MM.1S (cell line): ENCODE measurements at places on chromosomes 1 and 21.

GRCh38 chr1:35599411-35599810 is 26.3 kb downstream of the TFAP2E start:
- no peak for DNase-seq
- no peaks in the 10 kb centered on the region for H3K4me1 ChIP-seq

DNA sequence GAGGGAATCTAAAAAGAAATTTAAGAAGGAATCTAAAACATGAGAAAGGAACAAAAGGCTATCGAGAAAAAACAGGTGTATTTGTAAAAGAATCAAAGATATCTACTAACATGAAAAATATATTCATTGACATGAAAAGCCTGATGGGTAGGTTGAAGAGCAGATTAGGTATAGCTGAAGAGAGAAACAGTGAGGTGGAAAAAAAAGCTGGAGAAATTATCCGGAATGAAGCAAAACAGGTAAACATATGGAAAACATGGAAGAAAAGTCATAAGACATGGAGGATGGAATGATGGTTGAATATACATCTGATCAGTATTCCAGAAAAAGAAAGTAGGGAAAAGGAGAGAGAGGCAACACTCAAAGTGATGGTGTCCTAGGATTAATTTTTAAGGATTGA is 9.6 kb downstream of the EVA1C start:
- H3K4me1 ChIP-seq, result no peaks in the 10 kb centered on the region
- H3K27ac ChIP-seq, result no peak overlapping the region
- DNase-seq, result no peak
- no peaks in the 10 kb centered on the region for H3K36me3 ChIP-seq
- H3K27me3 ChIP-seq, result no peaks in the 10 kb centered on the region

DNA sequence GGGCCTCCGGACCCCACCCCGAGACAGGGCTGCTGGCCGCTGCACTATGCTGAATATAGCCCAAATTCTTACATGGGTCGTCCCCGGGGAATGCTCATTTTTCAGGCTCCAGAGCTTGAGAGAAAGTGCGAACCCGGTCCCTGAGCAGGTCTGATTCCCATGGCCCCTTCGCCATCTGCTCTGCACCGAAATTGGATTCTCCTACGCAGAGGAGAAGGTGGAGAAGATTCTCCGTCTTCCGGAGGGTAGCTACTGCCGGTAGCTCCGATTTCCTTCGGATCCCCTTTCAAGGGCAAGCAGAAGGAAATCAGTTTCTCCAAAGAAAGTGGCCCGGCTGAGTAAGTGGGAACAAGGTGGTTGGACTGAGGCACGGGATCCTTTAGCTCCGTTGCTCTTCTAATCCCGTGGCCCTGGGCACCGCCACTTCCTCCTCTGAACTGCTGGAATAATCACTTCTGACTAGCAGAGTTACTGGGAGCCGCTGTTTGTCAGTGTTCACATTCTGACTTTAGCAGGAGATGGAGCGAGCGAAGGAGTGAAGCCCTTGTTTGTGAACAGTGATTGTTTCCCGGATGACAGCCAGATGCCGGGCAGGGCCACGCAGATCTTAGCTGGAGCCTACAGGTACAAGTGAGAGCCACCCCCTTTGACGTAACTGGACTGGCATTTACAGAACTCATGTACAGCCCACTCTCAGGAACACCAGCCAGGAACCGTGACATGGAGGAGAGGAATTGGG is 1.1 kb upstream of the ZNF496 start:
- H3K27ac ChIP-seq, result no peak overlapping the region
- H3K4me3 ChIP-seq, result no peak overlapping the region
- no peaks in the 10 kb centered on the region for H3K36me3 ChIP-seq
- H3K27me3 ChIP-seq, result no peaks in the 10 kb centered on the region
- H3K4me1 ChIP-seq, result 0 out of 2 replicates have a peak, but pooled peaks cover 5% of the 10 kb centered on the region

- peaks cover 9% of the 10 kb centered on the region for H3K4me1 ChIP-seq
- H3K27ac ChIP-seq, result no peak overlapping the region
- no peak for DNase-seq
- H3K27me3 ChIP-seq, result no peaks in the 10 kb centered on the region
- no peaks in the 10 kb centered on the region for H3K36me3 ChIP-seq
Measured at GRCh38 chr1:16249596-16250241, 12.7 kb upstream of the CPLANE2 start.

- no peak for DNase-seq
- no peak overlapping the region for H3K27ac ChIP-seq
- no peaks in the 10 kb centered on the region for H3K27me3 ChIP-seq
- H3K4me1 ChIP-seq, result peaks cover 9% of the 10 kb centered on the region
- no peak overlapping the region for H3K4me3 ChIP-seq
Measured at GRCh38 chr1:241810769-241811405, 37.1 kb upstream of the EXO1 start.

DNA sequence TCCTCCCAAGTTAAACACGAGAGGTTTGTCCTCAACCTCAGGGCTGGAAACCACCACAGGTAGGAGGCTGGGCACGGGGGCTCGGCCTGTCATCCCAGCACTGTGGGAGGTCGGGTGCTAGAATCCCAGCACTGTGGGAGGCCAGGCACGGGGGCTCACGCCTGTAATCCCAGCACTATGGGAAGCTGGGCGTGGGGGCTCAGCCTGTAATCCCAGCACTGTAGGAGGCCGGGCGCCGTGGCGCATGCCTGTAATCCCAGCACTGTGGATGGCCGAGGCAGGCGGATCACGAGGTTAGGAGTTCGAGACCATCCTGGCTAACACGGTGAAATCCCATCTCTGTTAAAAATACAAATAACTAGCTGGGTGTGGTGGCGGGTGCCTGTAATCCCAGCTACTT is 6.7 kb upstream of the CDK11A start:
- no peak overlapping the region for H3K4me3 ChIP-seq
- H3K27ac ChIP-seq, result no peak overlapping the region
- H3K36me3 ChIP-seq, result no peaks in the 10 kb centered on the region
- DNase-seq, result no peak
- no peaks in the 10 kb centered on the region for H3K27me3 ChIP-seq

- H3K36me3 ChIP-seq, result no peaks in the 10 kb centered on the region
- no peaks in the 10 kb centered on the region for H3K4me1 ChIP-seq
- DNase-seq, result no peak
- no peak overlapping the region for H3K4me3 ChIP-seq
Measured at GRCh38 chr1:116019653-116020253, 43.4 kb downstream of the SLC22A15 start.

- no peak overlapping the region for H3K27ac ChIP-seq
- no peak overlapping the region for H3K4me3 ChIP-seq
- no peak for DNase-seq
- H3K4me1 ChIP-seq, result no peaks in the 10 kb centered on the region
Measured at GRCh38 chr21:29155118-29155932, 24.9 kb downstream of the MAP3K7CL start.

- H3K27me3 ChIP-seq, result no peaks in the 10 kb centered on the region
- no peak overlapping the region for H3K27ac ChIP-seq
- no peak for DNase-seq
- H3K36me3 ChIP-seq, result 0 out of 2 replicates have a peak, but pooled peaks cover 2% of the 10 kb centered on the region
- H3K4me1 ChIP-seq, result no peaks in the 10 kb centered on the region
Measured at GRCh38 chr1:77605246-77606026, 77.0 kb downstream of the ZZZ3 start.

DNA sequence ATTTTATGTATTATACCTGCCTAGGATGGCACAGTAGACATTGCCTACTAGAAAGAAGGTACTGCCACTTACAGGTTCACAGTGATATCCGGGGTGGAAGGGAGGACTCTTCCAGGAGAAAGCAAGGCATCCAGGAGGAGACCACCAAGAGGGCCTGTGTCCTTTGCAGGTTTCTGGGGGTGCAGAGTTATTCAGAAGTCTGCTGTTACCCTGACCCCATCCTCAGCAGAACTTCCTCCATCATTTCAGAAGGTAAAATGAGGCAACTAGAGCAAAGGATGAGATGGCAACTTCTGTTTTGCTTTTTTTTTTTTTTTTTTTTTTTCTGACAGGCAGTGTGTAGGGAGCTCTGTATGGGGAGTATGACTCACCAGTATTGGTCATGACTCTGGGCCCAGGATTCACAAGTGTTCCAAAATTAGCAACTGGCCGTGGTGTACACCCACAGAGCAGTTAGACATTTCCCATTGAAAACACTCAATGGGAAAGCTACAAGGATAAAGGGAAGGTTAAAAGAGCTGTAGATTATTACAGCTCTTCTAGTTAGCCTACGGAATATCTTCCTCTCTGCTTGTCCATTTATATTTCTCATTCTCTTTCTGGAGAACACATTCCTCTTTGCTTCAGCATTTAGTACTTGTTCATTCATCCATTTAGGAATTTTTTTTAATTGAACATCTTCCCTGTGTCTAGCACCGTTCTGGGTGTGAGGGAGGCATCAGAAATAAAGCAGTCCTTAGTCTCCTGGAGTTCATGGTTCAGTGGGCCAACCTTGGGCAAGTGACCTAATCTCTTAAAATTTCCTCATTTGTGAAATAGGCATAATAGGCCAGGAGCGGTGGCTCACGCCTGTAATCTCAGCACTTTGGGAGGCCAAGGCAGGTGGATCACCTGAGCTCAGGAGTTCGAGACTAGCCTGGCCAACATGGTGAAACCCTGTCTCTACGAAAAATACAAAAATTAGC is 50.5 kb upstream of the PPP2R5A start:
- no peaks in the 10 kb centered on the region for H3K27me3 ChIP-seq
- no peaks in the 10 kb centered on the region for H3K36me3 ChIP-seq
- H3K4me1 ChIP-seq, result peaks cover 57% of the 10 kb centered on the region

- DNase-seq, result peak; percentile 34
- no peak overlapping the region for H3K4me3 ChIP-seq
- H3K27me3 ChIP-seq, result peaks cover 70% of the 10 kb centered on the region
- H3K27ac ChIP-seq, result no peak overlapping the region
- H3K4me1 ChIP-seq, result peaks cover 4% of the 10 kb centered on the region; the same call in 1 of the 2 replicates
Measured at GRCh38 chr1:1063945-1064831, 9.9 kb downstream of the RNF223 start.

DNA sequence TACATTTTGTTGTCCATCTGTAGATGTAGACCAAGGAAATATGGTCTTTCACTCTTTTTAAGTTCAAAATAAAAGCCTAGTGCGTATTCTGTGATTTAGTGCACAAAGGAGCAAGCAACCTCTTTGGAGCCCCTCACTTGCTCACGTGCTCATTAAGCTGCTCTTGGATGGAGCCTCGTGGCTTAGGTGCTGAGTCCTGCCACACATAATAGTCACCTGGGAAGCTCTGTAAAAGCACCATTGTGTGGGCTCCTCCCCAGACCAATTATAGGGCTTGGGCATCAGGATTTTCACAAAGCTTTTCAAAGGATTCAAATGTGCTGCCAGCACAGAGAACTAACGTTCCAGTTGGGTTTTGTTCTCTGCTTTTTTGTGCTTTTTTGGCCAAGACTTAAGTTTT is 85.0 kb downstream of the PCP4 start:
- no peak overlapping the region for H3K27ac ChIP-seq
- peaks cover 10% of the 10 kb centered on the region for H3K36me3 ChIP-seq
- DNase-seq, result no peak
- H3K4me3 ChIP-seq, result no peak overlapping the region

DNA sequence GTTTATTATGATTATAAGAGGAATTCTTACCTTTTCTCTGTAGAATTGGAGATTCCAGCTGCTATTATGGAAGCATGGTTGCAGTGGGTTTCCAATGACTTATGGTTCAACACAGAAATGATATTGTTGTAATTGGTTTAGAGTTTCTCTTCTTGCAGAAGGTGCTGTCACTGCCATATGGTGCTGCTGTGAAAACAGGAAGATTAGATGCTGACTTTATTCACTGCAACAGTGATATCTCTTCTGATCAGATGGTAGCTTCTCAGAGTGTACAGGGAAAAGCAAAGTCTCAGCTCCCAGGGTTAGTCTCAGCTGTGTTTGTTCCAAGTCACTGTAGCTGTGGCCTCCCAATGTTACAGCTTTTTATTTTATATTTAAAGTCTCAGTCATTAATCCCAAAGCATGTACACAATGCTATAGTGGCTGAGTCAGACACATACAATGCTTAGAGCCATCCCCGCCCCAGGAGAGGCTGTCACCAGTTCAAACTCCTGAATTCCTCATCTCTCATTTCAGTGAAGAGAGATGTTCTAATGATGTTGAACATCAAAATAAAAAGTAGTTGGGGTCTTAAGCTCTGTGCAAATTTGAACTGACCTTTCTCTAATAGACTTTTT is 42.7 kb upstream of the RGS2 start:
- no peak for DNase-seq
- H3K4me3 ChIP-seq, result no peak overlapping the region
- no peak overlapping the region for H3K27ac ChIP-seq
- H3K27me3 ChIP-seq, result no peaks in the 10 kb centered on the region

DNA sequence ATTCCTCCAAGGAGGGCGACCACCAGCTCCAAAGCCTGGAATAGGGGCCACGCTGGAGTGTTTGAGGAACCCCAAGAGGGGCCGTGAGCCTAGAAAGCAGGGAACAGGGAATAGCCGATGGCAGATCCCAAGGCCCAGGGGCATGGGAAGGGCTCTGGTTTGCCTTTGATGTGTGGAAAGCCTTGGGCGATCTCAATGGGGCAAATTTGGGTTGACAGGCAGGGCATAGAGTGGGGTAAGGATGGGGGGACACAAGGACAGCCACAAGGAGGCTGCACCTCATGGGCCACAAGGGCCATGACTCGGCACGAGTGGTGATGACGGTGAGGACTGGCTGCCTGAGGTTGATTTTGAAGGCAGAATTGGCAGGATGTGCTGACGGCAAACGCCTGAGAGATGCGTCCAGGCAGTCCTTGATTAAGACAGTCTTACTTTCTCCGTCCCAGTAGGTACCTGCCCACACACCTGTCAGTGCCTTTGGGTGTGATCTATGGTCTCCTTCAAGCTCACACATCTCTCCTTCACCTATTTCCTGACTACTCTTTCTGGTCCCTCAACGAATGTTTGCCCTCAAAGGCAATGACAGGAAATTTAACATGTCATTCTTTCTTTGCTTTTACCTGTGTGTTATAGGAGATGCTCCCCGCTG is 2.0 kb upstream of the TMPRSS3 start:
- no peak for DNase-seq
- H3K27ac ChIP-seq, result no peak overlapping the region
- H3K27me3 ChIP-seq, result peaks cover 78% of the 10 kb centered on the region
- H3K4me1 ChIP-seq, result 0 out of 2 replicates have a peak, but pooled peaks cover 4% of the 10 kb centered on the region

DNA sequence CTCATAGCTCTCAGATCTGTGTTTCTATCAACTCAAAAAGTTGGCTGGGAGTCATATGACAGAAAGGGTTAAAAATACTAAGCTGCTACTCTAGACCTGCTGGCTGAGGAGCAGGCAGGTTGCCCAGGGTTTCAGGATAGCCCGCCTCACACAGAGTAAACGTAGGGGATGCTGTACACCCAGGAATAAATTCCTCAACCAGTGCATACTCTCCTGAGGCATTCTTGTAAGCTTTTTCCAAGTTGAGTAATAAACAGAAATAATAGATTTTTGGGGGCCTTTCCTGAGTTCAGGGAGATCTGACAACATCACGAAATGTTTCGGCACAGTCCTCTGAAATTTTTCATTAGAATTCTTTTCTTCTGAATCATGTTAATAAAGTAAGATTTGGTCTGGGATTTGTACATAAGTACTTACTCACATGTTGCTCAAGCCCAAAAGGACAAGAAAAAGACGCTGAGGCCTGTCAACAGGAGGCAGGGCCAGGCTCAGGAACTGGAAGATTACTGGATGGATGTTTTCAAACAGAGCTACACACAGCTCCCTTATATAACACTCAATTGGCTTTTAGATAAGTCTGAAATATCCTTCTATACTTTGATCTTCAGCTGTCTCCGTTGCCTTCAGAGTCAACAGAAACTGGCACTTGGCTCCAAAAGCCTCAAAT is 41.0 kb downstream of the TGFBR3 start:
- no peak for DNase-seq
- H3K4me3 ChIP-seq, result no peak overlapping the region
- no peaks in the 10 kb centered on the region for H3K36me3 ChIP-seq
